ENCODE measurements at places on chromosomes 6 and 20. TPM values are rescaled to one million over a fixed set of nuclear protein-coding genes. Genes with fewer than 3 reads are reported as not detected.

Gene ASIP
- total RNA-seq, result not detected

Gene REM1
- total RNA-seq, result not detected

Gene POU5F1
- total RNA-seq, result 0.20 TPM

Gene CDH4
- not detected for total RNA-seq

Gene RIMS1
- not detected for total RNA-seq

Gene CLPSL1
- total RNA-seq, result not detected

Gene COL19A1
- total RNA-seq, result not detected

Gene ZBP1
- 31.4 TPM for total RNA-seq

Gene SIM1
- not detected for total RNA-seq

Gene NOP56
- 382 TPM for total RNA-seq

GRCh38 chr20:52261792-52262191, 70.2 kb upstream of the ZFP64 start:
- DNase-seq, result no peak

GRCh38 chr6:25122001-25122400, 157.2 kb upstream of the CARMIL1 start:
- DNase-seq, result no peak

GRCh38 chr20:46964618-46965455, 70.2 kb downstream of the EYA2 start:
- no peak for DNase-seq

- DNase-seq, result no peak
These were observed 13.3 kb downstream of the SNX5 start for GRCh38 chr20:17955302-17955701.

GRCh38 chr6:106188104-106188794, 102.1 kb downstream of the PRDM1 start:
- DNase-seq, result no peak

DNA sequence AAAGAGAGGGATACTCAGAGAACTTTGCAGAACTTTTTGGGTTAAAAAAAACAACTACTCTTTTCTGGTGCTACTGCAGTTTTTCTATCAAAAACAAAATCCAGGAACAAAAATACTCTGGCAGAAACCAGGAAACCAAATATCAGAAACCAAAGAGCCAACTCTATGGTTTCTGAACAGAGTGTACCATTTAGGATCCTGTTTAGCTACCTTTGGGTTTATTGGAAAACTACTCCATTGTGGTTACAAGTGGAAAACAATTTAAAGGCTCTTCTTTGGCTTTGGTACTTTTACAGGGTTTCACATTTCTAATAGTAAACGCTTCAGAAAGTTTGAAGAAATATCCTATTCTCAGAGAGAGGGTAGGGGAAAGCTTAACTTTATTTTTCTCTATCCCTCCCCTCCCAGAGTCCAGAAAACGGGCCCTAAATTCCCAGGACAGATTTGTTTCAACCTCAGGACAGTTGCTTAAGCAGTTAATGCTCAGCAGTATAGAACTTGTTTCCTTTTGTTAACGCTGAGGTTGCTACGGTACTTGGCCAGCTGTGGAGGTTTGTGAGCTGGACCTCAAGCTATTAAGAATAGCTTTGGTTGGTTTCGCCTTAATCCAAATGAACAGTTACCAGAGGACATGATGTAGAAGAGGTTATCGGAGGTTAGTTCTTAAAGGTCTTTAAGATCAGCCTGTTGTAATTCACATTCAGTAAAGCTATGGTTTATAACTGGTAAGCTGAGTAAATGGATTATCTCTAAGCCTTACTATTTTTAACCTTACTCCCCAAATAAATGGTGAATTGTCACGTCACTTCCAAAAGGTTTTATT, 47.9 kb downstream of the FOXO3 start:
- no peak for DNase-seq

DNA sequence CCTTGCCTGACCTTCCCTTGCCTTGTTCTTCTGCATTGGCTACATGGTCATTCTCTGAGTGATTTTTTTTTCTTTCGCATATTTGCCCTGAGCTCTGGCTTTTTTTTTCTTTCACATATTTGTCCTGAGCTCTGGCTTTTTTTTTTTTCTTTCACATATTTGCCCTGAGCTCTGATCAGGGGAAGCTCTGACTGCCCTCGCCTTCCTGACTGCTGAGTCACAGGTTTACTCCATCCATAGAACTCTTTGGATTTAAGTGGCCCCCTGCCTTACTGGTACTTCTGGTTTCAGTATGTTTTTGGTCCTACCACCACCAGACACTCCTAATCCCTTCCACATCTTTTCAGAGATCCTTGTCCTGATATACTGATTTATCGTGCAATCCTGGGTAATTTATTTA, 201.1 kb downstream of the OGFRL1 start:
- DNase-seq, result no peak

DNA sequence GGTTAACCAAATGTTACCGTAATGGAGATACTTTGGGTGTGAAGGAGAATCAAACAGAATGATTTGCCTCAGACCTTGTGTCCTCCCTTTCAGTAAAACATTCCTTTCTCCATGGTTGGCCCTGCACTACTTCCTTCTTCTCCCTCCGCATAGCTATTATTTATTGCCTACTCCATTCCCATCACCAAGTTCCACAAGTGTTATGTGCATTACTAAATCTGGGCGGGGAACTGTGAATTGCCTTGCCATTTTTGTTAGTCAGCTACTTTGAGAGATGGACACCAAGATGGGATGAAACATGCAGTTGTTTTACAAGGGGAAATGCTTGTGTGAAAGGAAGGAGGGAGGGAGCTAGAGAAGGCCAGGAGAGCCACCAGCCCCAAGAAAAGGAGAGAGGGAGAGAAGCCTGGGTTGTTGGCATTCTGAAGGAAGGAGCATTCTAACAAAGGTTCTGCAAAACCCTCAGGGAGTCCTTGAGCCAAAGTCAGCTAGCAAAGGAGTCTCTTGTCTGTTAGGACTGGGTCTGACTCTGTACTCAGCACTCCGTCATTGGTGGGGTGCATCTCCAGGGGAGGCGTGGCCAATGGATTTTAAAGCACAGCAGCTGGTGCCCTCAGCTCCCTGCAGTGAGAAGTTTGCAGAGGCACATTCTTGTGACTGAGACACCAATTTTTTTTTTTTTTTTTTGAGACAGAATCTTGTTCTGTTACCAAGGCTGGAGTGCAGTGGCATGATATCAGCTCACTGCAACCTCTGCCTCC, 83.6 kb upstream of the CHD6 start:
- no peak for DNase-seq

DNA sequence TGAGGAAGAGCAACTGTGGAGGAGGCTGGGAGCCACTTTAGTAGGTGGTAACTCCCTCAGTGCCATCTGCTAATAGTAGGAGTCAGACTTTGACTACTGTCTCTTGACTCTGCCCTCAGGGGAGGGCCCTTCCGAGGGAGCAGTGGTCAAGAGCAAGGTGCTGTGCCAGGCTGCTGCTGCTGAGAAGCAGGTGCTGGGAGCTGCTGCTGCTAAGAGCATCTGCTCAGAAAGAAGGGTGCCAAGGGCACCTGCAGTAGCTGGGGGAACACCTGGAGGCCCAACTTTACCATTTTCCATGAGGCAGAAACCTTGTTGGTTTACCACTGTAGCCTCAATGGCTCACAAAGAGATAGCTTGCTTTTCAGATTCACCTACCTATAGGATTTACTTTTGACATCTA, 18.5 kb downstream of the GGTLC1 start:
- no peak for DNase-seq

GRCh38 chr6:166076625-166077024, 91.0 kb downstream of the TBXT start:
- DNase-seq, result no peak

DNA sequence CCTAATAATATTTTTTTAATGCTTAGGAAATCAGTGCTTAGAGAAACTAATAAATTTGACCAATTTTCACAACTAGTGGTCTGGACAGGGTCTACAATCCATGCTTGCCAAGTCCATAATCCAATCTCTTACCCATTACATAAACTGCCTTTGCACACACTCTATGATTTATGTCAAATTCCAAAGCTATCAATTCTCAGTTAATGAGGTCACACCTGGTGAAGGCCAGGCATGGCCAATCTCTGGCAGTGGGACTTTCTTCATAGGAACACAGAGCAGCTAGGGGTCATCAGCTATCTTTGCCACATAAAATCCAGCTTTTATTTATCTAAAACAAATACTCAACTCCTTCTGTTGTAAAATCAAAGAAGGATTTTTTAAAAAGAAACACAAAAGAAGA, 21.2 kb downstream of the PAK5 start:
- no peak for DNase-seq

DNA sequence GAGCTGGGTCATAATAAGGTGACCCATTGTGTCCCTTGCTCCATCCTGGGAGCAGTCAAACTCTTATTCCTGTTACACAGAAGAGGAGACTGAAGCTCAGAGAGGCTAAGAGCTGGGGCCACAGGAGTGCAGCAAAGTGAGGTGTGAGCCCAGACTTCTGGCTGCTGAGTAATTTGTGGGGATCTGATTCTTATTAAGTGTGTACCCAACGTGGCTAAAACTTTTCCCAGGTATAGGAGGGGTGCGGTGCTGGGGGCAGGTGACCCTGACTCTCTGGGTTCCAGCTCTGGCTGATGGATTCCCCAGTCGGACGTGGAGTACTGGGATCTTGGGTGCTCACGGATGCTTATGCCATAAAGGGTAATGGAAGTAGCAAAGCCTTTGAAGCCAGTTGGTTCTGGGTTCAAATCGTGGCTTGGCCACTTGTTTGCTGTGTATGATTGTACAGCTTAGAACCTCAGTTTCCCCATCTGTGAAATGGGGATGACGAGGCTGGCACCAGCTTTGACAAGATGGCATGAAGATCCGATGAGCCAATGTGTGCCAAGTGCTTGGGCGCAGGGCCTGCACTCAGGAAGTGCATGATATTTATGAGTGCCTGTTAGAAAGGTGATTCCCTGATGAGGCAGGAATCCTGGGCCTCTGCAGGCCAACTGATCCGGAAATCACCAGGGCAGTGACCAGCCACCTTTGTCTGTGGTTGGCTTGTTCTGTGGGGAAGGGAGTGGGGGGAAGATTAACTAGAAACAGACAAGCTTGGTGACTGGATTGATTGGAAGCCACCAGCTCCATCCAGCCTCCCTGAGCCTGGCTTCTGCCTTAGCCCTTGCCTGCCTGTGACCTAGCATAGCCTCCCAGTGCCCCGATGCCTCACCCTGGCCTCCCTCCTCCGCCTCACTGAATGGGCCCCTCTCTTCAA, 6.0 kb downstream of the SRC start:
- DNase-seq, result no peak

- no peak for DNase-seq
These were observed 1097.2 kb upstream of the GJE1 start for GRCh38 chr6:141035312-141036200.

GRCh38 chr6:42505385-42505718, 53.6 kb upstream of the TRERF1 start:
- DNase-seq, result no peak

DNA sequence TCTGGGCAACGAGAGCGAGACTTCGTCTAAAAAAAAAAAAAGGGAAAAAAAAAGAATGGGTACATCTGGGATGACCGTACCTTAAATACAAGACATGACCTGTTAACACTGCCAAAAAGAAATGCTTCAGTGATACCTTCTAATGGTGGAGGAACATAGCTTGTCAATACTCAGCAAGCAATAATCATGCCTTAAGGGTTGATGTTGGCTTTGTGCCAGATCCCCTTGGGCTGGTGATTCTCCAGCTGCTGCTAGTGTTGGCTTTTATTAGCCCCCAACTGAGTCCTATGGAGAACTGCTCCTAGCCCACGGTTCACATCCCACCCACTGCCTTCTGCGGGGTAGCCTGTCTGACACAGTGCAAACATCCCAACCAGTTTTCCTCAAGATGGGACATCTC, 134.9 kb downstream of the PLCB1 start:
- DNase-seq, result no peak

DNA sequence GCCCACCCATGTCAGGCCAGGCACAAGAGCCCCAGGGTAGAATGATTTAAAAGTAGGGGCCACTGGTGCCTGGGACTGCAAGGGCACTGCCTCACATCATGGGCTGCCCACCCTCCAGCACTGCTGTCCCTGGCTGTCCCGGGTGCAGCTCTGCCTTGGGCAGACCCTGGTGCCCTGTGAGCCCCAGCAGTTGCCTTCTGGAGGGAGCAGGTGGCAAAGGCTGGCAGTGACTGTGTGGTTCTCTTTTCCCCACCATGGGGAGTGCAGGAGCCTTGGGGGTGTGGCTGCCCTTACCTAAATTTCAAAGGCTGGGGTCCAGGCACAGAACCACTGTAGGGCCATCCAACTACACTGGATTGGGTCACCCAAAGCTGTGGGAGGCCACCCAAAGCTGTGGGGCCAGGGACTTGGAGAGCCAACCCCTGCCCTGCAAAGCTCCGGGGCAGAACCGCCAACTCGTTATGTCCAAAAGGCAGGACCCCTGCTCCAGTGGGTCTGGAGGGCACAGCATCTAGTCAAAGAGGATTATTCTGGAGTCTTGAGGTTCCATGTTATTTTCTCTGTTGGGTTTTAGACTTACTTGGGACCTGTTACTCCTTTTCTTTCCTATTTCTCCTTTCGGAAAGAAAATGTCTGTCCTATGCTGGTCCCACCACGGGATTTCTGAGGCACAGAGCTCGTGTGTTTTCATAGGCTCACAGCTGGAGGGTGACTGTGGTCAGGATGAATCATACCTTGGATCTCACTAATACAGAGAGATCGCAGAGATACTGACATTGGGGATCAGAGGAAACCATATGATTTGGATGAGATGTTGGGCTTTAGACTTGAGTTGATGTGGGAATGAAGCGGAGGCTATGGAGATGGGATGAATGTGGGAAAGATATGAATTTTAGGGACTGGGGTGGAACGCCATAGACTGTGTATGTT, 65.3 kb downstream of the RAMACL start:
- no peak for DNase-seq

DNA sequence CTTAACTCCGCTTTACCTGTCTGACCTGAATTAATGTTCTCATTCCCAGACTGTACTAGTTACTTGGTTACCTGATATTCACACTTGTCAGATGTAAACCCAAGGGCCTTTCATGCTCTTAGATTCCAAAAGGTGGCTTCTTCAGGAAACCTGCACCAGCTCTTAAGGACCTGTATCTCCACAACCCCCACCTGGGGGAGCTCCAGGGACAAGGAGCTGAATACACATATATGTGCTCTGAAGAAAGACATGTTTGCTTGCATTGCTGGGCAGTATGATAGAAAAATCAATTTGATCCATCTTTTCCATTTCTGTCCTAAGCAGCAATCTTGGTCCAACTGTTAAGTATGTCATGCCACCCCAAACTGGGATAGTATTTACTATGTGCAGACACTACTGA, 64.8 kb upstream of the POU3F2 start:
- DNase-seq, result no peak

DNA sequence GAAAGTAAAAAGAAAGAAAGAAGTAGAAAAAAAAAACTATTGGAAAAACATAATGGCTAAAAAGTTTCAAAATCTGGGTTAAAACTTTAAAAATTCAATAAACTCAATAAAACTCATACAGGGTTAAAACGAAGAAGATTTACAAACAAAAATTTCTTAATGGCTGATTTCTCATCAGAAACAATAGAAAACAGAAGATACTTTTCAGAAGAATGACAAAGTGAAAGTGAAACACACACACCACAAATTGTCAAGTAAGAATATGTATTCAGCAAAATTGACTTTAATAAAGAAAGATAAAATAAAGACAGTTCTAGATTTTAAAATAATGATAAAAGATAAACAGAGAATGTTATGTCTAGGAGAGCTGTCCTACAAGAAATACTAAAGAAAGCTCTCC, 618.9 kb upstream of the GJE1 start:
- DNase-seq, result no peak

All from activated CD4-positive, alpha-beta T cell treated with anti-CD3 and anti-CD28 coated beads, Interleukin-2, amount 10 ng/mL, durations not matched to agents 7 days and 5 days (primary cell).